ENCODE measurements at places on chromosomes 12 and 14.

DNA sequence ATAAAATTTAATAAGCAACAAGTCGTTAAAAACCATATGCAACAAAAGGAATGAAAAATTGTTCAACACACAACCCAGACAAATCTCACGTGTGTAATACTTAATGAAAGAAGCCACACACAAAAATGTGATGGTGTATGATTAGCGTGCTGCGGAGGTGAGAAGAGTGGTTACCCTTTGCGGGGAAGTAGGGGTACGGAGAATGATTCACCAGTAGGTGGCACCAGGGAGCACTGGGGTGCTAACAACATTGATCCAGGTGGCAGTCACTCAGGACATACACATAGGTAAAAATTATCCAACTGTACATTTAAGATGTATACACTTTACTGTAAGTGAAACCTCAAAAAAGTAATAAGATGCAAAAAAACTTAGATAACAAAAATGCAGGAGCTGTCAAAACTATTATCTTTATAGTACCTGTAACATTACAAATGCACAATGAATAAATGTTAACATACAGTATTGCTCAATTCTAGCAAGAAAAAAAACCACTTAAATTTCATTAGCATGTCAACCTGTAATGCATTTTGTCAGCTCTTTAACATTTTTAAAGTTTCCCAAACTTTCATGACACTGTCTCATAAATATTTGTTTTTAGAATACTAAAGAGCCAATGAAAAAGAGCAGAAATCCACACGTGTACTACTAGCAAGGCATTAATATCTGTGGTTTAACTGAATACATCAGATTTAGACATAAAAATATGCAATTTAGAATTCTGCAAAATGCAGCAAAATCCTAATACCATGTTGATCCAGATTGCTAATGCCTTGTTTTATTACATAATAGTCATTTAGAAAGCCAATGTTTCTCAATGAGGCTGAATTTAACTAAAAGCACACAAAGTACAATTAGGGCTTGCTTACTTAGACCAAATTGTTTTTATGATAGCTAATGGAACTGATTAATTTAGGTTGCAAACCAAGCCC is 46.7 kb downstream of the TMCC3 start:
- peak; percentile 27 for DNase-seq

GRCh38 chr12:128977441-128977840 is 124.2 kb downstream of the GLT1D1 start:
- no peak for DNase-seq

GRCh38 chr14:85789506-85789905 is 259.6 kb downstream of the FLRT2 start:
- DNase-seq, result no peak

DNA sequence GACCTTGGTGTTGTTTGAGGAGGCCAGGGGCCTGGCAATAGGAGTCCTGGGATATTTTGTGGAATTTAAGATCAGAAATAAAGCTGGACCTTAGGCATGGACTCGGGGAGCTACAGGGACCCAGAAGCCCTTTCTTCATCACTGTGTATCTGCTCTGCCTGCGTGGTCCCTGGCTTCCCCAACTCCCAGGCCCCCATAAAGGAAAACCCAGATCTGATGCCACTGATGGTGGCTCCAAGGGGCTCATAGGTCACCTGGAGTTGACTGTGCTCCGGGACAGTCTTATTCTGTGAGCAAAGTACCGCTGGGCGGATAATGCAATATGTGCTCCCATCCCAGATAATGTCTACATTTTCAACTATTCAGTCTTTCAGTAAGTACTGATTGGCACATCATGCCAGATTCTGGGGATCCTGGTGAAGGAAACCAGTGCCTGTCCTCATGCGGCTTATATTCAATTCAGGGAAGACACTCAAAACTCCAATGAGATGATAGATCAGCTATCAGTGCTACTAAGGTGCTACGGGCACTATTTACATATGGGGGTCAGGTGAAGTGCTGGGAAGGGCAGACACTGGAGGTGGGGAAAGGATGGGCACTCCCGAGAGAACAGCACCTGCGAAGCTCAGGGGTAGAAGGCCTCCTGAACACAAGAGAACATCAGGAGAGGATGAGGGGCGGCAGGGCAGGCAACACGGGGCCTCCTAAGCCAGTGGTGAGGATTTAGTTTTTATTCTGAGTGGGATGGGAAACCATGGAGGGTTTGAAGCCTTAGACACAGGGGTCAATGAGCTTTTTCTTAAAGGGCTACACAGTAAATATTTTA is 5.5 kb upstream of the SELPLG start:
- DNase-seq, result no peak

GRCh38 chr12:128637642-128638606 is 185.8 kb downstream of the SLC15A4 start:
- no peak for DNase-seq

- no peak for DNase-seq
Measured at GRCh38 chr12:115451151-115451779, 767.3 kb upstream of the TBX3 start.

GRCh38 chr12:115710104-115710564 is 567.4 kb downstream of the MED13L start:
- DNase-seq, result no peak

DNA sequence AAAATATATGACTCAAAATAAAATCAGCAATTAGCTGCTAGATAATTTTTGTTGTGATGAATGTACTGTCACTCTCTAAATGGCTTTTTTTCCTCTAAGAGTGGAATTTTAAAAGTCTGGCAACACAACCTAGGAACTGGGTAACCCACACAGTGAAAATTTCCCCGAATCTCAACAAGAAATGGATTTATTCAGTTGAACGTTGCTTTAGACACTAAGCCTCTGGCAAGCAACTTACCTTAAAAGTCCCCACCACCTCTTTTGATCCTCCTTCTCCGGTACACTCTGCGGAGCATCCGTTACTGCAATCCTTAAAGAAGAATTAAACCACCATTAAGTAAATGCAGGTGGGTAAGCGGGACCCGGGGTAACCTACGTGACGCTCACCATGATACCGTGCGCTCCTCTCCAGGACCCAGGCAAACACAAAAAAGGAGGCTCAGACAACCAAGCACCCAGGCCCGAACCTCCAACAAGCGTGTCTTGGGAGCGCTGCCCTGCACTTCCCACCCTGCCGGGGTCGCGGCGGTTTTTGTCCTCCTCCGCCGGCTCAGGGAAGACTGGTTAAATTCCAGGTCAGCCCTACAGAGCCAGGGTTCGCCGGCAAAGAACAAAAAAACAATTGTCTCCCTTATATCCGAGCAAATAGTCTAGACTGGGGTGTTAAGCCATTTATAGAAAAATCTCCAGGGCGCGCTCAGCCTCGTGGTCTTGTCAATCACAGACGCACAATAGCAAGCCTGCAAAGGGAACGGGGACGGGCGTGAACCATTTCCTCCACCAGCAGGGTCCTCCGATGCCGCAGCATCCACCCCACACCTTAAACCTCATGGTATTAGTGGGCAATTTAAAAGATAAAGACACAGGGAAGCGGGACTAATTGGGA is 47.1 kb downstream of the BCAT1 start:
- DNase-seq, result no peak

GRCh38 chr12:108711489-108712164 is 19.7 kb downstream of the CORO1C start:
- DNase-seq, result no peak

DNA sequence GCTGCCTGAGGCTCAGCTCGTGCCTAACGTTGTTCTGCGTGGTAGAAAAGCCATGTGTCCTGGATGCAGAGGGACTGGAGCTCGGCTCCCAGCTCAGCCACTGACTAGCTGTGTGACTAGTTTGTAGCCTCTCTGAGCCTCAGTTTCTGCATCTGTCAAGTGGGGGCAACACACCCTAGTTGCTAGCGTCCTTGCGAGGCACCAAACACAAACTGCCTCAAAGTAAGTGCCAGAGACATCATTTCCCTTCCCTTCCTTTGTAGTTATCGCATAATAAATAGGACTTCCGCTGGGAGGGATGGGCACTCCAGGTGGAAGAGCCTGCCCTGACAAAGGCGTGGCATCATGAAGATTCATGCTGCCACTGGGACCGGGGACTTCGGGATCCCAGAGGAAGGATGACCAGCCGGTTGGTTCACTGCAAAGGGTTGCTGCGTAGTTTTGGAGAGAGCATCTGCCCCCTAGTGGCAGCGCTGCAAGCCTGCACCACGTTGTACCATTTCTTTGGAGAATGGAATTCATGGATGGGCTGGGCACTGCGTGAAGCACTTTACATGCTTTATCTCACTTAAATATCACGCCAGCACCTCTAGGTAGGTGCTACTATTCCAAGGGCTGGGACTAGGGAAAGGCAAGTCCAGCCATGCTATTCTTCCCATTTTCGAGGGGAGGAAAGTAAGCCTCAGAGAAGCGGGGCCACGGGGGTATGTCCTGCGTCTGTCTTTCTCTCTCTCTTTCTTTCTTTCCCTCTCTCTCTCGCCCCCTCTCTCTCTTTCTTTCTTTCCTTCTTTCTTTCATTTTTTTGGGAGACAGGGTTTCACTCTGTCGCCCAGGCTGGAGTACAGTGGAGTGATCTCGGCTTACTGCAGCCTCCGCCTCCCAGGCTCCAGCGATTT is 4.6 kb downstream of the CCDC197 start:
- peak; percentile 39 for DNase-seq

- DNase-seq, result no peak
Measured at GRCh38 chr14:90388437-90388836, 8.4 kb upstream of the CALM1 start.

DNA sequence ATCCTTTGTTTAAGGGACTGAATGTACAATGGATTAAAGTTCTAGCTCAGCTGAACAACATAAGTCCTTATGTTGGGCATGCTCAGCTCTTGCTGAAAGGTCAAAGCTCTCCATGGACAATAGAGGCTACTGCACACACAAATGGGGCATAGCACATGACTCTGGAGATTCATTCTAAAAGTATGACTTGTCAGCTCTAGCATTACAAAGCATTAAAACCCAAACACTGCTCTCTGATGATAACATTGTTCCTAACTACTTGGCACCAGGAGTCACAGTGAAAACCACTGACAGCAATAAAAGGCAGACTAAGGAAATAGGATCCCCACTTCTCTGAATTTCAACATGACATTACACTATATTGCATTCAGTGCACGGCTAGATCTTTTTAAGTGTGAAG is 21.9 kb upstream of the FSCB start:
- DNase-seq, result no peak

- peak; percentile 2 for DNase-seq
Measured at GRCh38 chr14:39426605-39427004, 5.6 kb downstream of the FBXO33 start.

DNA sequence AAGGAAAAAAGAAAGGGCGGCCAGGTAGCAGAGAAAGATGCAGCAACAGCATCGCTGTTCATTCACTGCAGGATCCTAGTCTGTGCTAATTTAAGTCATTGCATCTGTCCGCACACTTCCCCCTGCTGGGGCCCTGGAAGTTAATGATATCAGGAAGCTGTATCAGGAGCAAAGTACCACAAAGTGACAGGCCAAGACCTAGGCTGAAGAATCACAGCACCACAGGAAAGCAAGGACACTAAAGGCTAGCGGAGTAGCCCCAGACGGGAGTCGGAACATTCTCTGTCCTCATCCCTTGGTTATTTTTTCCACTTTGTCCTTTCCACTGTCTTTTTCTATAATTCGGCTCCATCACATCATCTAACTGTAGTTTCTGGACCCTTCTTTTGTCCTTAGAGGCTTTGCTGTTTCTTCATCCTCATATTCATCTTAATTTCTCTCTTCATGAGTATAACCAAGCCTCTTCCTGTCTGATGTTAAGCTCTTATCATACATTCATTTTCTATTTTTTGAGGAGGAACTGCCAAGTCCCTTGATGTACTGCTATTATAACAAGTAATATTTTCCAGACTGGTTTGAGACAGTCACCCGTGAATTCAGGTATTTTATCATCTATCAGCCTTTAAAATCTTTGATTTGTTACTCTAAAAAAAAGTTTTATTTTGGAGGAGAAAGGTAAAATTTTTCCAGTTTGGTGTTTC is 28.3 kb downstream of the DUSP16 start:
- DNase-seq, result no peak

- no peak for DNase-seq
Measured at GRCh38 chr14:34450542-34450915, 11.5 kb downstream of the SPTSSA start.

DNA sequence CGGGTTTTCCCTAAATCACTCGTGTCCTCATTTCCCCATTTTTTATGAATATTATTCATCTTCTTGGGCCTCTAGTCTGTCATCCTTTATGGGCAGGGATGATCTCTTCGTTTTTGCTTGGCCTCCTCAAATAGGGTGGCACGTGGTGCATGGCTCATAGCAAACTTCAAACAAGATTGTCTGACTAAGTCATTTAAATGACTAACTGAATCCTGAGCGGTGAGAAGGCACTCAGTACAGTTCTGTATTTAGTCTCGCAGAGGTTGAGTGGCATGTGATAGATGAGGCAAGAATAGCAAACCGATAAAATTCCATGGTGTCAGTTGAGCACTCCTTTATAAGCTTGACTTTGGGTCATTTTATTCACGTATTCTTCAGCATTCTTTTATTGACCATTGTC is 5.7 kb upstream of the JDP2 start:
- no peak for DNase-seq

- no peak for DNase-seq
Measured at GRCh38 chr14:95348395-95349080, 28.8 kb upstream of the CLMN start.

DNA sequence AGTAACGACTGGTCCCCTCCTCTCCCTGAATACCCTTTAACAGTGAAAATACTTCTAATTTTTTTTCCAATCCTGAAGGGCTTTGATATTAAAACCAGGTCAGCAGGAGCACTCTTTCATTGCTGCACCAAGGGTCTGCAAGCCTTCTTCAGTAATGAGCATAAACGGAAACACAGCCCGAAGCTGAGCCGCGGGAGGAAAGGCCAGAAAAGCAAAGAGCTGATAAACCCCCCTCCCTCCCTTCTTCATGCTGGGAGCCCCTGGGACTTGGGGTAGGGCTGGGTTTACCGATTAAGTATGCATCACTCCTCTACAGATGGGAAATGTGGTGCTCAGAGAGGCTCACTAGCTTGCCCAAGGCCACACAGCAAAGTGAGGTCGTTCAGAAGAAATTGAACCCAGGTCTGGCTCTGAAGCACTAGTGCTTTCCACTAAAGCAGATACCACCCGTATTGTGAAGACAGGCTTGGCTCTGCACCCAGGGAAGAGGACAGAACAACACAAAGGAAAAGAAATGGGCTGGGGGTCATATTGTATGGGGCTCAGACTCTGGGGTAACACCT is 128.8 kb downstream of the GLT1D1 start:
- no peak for DNase-seq

DNA sequence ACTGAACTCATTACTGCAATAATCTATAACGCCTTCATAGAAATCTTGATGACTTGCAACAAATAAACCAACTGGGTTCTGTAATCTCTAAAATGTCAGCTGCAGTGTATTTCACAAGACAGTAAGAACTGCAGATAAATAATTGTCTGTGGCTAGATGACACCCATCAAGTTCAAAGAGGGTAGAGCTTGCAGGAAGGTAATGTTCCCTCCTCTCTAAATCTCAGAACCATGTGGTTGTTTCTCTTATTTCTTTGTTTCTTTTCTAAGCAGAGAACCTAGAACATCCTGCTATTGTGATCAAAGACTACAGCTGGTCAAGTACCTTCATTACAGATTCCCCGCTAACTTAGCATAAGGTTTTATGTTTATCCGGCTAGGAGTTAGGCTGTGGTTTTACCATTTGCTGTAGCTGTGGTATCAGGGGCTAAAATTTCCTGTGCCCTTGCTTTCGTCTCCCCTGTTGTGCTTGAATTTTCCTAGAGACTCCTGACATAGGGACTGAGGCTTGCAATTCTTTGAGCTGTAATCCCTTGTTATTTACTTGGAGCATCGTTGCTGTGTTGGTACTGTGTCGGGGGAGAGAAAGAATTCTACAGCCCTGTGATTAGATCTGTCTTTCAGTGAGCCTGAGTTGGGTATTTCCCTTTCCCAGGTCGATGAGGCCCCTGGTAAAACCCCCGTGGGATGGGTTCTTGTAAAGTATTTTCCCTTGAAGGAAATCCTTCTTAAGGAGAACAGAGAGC is 253.1 kb upstream of the BTG1 start:
- DNase-seq, result peak; percentile 75
